Pulmonary artery endothelial cell (primary cell): ENCODE measurements at places on chromosomes 5 and 9.

- no peak for DNase-seq
Measured at GRCh38 chr9:69331444-69331843, 6.4 kb downstream of the ENTREP1 start.

GRCh38 chr5:90866333-90866732, 307.7 kb downstream of the ADGRV1 start:
- DNase-seq = no peak

DNA sequence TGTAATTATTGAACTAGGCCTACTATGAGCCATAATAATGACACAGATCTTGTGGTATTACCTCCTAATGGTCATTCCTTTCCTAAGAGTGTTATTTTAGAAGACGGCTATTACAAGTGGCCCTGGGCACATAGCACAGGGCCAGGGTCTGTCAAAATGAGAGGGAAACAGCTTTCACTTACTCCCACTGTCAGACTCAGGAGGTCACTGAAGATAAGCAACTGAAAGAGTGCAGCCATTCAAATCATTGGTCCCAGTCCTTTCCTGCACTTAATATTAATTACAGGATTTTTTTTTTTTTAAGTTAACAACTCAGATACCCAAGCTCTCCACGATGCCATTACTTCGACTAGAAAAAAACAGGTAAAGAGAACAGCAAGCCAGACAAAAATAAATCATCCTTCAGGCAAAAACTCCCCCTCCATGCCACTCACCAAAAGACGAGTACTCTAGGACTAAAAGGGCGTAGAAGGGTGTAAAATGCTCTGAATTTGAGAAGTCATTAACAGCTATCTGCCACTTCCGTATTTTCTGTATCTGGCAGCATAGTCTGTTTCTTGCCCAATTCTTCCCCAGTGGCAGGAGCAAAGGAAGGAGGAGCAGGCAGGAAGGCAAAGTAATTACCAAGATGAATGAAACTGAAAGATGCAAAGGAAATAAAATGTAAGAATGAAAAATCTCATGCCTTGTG, 87.4 kb downstream of the ZNF608 start:
- no peak for DNase-seq

GRCh38 chr9:69931340-69931739, 110.7 kb downstream of the CFAP95 start:
- DNase-seq = no peak

DNA sequence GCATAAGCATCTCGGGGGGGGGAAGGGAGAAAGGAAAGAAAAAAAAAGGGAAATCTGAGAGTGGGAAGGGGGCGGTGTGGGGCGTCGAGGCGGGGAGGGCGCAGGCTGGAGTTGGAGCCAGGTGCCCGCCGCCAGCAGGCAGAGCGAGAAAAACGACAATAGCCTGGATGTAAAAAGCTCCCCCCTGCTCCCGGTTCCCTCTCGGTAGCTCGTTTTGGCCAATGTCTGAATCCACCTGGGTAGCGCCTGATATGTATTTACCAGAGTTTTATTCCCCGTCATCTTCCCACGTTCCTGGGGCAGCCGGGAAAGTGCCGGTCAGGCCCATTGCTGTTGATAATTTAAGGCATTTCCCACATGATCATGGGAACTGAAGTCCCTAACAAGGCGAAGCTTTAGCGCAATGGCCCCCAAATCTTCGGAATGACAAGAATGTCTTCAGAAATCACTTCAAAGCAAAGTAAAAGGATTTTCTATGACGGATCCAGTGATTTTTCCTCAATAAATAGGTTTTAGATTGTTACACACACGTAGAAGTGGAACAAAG, 3.0 kb upstream of the OTP start:
- no peak for DNase-seq

DNA sequence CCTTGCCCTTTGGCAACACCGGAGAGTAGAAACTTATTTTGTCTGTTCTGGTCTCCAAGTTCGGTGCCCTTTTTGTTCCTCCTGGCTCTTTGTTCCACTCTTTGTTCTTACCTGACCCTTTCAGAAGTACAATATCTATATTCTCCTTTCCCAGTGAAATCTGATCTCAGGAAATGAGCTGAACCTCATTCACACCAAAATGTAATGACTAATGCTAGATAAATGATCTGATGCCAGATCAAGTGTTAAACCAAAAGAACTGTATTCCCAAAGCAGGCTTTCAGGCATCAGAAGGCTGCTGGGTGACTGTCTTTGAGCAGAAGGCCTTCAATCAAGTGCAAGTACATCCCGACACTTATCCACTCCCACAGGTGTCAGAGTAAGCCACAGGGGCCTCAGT, 156.4 kb downstream of the SPOCK1 start:
- no peak for DNase-seq

DNA sequence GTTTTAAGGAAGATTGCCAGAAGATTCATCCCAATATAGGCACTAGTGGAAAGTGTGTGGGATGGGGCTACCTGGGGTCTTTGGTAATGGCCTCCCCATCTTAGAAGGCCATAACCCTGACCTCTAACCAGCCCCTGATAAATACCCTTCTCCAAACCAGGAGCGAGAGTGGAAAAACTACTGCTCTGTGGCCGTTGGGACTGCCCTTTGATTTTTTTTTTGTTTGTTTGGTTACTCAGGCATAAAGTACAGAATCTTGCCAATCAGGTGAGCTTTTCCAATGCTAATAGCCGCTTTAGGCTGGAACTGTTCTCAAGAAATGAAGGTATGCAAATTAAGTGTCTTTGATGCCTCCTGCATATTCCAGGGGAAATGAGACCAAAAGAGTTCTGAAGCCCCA, 153.7 kb downstream of the ADAMTS12 start:
- no peak for DNase-seq

DNA sequence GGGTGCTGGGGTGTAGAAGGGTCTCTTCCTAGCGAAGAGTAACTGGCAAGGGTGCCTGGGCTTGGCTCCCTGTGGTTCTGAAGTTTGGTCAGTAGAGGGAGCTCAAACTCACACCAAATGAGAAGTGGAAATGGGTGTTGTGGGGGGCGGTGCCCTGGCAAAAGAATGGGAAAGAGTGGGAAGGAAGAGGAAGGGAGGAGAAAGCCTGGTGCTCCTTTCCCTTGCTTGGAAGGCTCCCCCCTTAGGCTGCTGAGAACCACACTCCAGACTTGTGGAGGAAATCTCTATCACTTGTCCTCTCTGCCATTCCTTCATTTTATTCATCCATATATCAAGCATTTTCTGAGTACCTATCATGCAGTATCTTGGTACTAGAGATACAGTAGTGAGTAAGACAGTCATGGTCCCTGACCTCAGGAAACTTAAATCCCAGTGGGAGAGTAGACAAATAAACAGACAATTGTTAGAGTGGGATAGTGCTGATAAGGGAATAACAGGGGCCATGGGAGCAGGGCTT, 13.0 kb downstream of the SLC4A9 start:
- DNase-seq = peak; percentile 69

DNA sequence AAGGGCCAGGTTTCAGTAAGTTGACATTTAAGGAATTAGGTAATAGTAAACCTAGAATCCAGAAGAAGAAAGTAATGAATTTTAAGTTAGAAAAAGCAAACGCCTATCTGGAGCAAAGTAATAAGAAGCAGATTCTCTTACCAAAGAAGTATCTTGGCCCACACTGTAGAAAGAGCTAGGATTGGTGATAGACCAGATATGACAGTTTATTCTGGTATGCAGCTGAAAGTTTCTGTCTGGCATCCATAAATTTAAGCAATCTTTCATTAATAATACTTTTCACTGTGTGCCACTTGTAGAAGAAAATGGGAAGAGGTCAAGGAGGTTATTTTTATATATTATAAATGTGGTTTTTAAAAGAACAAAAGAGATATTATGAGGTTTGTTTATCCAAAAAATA, 3.0 kb downstream of the RECK start:
- DNase-seq = no peak

- no peak for DNase-seq
Measured at GRCh38 chr5:132260051-132260450, 2.6 kb downstream of the PDLIM4 start.

DNA sequence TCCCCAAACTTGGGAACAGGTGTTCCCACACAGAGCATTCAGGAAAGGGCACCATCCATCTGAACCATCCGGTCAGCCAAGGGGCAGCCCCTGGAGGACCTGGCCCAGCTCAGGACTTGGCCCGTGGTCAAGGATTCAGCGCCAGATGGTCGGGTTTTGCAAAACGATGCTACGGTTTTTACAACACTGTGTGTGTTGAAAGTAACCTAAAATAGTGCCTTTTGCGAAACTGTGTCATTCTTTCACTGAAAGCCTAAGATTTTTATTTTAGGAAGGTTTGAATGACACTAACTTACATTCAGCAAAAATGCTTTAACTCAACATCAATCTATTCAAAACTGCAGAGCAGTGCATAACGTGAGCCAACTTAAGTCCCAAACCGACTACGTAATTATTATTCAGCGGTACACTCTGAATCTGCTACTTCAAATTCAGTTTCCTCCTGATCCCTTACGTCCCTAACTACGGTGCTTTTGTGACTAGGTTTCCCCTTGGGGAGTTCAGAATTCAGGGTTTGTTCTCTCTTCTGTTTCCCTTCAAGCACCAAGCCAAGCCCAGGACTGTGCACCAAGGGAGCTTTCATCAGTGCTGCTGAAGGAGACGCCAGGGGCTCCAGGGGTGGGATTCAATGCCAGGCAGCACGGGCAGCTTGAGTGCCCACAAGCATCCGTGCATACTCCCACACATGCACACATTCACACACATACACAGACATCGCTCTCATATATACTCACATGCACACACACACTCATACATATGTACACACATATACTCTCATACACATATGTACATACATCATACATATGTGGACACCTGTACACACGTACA, 25.8 kb downstream of the LPCAT1 start:
- no peak for DNase-seq

GRCh38 chr9:99001892-99002291, 58.2 kb downstream of the COL15A1 start:
- DNase-seq = no peak

- DNase-seq = no peak
Measured at GRCh38 chr9:93012963-93013855, 45.3 kb upstream of the SUSD3 start.

- DNase-seq = no peak
Measured at GRCh38 chr9:123033352-123033751, at the start of gene GPR21. GPR21 (plus strand) TSS chr9:123033667; CDS start chr9:123034567, 900 bp downstream.

DNA sequence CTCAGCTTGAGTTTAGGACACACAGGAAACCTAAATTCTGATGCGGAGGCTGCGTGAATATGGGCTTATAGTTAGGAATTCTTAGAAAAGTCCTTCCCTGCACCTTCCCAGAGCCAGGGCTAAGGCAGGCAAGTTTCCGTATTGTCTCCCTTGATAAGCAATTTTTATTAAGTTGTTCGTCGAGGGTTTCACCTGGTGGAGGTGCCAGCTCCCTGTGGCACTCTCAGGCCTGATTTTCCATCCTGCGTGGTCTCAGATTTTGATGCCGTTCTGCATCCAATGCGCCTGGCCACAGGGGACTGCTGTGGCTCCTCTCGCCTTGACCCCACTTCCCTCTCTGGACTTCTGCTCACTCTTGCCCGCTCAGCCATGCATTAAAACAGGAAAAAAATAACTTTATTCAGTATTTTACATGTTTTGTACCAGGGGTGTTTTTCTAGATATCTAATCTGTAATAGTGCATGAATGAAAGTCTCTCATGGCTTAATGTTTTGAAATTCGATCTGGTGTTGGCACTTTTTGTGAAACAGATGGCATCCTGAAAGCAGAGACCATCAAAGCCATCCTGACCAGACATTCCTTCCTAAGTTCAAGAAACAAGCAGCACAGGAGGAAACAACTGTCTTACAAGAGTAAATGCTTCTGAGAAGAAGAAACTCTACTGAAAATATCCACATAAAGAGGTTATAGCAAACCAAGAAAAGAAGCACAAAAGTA, 50.7 kb downstream of the TRIP13 start:
- DNase-seq = no peak

DNA sequence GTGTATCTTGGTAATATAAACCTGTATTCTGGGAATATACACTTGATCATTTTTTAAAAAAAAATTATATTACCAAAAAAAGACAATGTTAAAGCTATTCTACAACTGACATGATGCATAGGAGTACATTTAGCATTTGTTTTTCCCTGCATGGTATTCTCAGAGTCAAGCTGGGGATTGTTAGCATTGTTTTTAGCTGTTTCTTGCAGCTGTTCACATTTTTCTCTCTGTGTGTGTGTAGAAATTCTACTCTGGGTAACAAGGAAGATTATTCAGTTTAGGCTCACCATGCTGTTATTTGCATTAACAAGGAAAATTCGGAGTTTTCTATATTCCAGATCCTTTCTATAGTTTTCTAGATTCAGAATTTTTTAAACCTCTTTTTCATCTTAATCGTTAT, 62.2 kb downstream of the ADAMTS16 start:
- DNase-seq = no peak

DNA sequence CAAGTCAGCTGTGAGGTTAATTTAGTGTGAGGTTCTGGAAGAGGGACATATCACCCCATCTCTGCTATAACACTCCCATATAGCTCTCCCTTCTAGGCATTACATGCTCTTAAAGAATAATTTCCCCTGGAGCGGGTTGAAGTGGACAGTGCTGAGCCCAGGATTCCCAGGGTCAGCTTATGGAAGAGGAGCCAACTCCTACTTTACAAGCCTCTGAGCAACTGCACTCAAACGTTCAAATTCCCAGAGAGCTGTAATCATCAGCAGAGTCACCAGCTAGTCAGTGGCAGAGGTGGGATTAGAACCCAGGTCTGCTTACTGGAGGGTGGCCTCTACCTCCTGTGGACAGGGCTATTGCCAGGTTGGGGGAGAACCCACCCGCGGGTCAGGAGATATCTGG, 1.4 kb downstream of the NEURL1B start:
- no peak for DNase-seq

DNA sequence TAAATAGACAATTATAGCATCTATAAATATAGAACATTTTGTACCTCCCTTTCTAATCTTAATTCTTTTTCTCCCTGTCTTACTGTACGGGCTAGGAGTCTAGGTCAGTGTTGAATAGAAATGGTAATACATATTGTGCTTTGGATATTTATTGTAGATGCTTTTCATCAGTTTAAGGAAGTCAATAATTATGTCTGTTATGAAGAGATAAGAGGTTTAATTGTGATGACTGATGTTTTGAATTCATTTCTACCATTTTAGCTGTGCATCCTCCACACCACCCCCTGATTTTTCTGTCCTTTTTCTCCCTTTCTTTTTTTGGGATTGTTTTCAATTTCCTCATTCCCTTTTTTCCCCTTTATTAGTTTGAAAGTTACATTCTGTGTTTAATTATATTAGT, 95.8 kb downstream of the DOCK2 start:
- no peak for DNase-seq
